ENCODE measurements at places on chromosomes 6 and 20. TPM values are rescaled to one million over a fixed set of nuclear protein-coding genes. Genes with fewer than 3 reads are reported as not detected.

- DNase-seq = no peak
These were observed 16.3 kb upstream of the POPDC3 start for GRCh38 chr6:105196076-105196475.

DNA sequence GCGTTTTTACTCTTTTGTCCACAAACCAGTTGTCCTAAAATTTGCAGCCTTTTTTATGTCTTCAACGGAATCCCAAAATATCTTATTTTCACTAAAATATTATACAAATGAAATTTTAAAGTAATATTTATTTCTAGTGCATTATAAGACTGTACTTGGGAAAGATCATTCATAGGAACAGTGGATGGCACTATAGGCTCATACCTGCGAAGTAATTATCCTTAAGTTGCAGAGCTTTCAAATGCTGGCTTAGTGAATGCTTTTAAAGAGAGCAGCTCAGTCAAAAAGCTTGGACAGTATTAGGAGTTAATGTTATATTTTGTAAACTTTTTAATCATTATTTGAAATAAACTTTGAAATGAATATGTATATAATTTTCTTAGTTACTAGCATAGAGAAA is 254.9 kb downstream of the CDKAL1 start:
- DNase-seq = no peak

- peak; percentile 54 for DNase-seq
These were observed 22.2 kb upstream of the GABRR1 start for GRCh38 chr6:89239338-89239737.

GRCh38 chr6:160972111-160972510 is 19.5 kb upstream of the MAP3K4 start:
- DNase-seq = no peak

GRCh38 chr6:54112151-54112650 is 958 bp downstream of the MLIP start:
- DNase-seq = no peak

GRCh38 chr6:16267428-16268263 is 29.3 kb downstream of the GMPR start:
- DNase-seq = no peak

DNA sequence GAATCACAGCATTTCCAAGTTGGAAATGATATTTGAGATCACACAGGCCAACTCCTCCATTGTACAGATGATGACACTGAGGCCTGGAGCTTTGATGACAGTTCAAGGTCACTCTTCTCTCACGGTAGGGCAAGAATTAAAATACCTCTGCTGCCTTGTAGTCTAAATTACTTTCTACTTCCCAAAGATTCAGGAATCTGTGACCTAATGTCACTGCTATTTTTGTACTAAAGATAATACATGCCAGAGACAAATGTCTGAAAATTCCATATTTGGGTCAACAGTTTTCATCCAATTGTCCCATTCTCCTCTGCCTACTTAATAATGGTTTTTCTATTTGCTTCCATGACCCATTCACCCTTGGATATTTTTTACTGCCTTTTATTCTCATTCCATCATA is 160.0 kb downstream of the SOD2 start:
- DNase-seq = no peak

- DNase-seq = no peak
These were observed 72.1 kb downstream of the MAP3K5 start for GRCh38 chr6:136720045-136720770.

- no peak for DNase-seq
These were observed 195.7 kb downstream of the FARS2 start for GRCh38 chr6:5457041-5457440.

GRCh38 chr20:17958373-17959256 is 10.0 kb downstream of the SNX5 start:
- no peak for DNase-seq

- no peak for DNase-seq
These were observed 353.3 kb upstream of the CNR1 start for GRCh38 chr6:88519301-88520016.

DNA sequence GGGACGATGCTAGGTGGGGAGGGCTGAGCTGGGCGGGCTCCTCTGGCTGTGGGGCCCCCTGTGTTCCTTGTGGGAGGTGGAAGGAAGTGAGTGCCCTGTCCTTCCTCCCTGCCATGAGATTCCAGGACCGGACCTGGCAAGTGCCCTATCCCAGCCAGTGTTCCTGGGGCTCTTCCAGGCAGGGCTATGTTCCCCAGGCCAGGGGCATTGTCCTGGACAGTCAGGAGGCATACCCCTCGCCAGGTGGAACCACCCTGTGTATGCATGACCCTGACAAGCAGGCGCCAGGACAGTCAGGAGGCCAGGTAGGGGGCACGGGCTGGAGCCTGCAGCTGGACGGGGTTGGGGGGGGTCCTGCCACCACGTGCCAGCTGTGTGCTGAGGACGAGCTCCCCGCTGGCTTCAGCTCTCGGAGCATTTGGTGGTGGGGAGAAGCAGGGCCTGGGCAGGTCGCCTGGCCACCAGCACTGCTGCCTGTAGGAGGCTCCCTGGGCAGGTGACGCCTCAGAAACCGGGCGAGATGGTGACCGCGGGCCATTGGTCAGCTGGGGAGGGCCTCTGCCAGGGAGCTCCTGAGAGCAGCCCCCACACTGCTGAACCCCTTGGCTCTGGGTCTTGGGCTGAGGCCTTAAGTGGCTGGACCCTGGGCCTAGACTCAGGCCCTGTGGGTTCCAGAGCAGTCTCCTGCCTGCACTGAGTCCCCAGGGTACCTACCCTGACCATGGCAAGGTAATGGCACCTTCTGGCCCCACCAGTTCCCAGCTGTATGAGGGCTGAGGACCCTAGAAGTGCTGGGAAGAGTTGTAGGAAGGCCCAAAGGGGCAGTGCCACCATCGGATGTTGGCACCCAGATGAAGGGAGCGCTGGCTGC is 694 bp downstream of the SLC17A9 start:
- no peak for DNase-seq

- no peak for DNase-seq
These were observed 24.5 kb downstream of the CHMP4B start for GRCh38 chr20:33835615-33836172.

Gene TCF21
- 0.14 TPM for polyA plus RNA-seq

Gene PLA2G7
- polyA plus RNA-seq = 26.1 TPM

Gene TNFRSF21
- polyA plus RNA-seq = 30.2 TPM

Gene GRM4
- 0.27 TPM for polyA plus RNA-seq

Gene PCSK2
- polyA plus RNA-seq = 0.18 TPM

Gene ENPP4
- 18.1 TPM for polyA plus RNA-seq

Gene TMEM200A
- polyA plus RNA-seq = 3.9 TPM

Data from thymus (tissue), 14 donors.